ENCODE measurements at places on chromosomes 3 and 15.

- no peak for DNase-seq
These were observed 19.9 kb downstream of the TMEM212 start for GRCh38 chr3:171862993-171863521.

DNA sequence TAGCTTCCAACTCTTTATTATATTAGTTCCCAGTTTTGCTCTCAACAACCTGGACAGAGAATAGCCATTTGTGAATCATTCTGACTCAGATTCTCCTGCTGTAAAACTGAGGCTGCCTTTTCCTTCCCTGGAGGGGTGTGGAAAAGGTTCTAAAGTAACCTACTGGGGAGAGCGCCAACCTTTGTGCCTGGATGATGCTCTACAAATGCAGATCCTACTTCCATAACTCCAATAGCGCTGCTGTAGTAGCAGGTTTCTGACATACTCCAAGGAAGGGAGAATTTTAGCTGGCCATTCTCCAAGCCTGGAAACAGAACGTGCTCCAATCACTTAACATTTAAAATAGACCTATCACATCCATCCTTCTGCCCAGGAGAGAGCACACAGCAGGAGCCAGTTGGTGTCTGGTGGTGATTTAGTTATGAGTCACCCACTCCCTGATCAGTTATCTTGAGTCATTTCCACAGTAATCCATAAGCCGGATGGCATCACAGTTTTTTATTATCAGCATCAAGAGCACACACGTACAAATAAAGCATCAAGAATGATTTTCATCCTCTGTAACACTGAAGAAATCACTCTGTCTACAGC lies 38.3 kb downstream of the MYH15 start:
- DNase-seq = no peak

GRCh38 chr3:59127071-59127470 lies 77.2 kb upstream of the CFAP20DC start:
- DNase-seq = no peak

- DNase-seq = no peak
These were observed 41.7 kb upstream of the CAPN7 start for GRCh38 chr3:15164340-15164739.

GRCh38 chr3:74267588-74268184 lies 346.8 kb downstream of the CNTN3 start:
- DNase-seq = peak; percentile 15

DNA sequence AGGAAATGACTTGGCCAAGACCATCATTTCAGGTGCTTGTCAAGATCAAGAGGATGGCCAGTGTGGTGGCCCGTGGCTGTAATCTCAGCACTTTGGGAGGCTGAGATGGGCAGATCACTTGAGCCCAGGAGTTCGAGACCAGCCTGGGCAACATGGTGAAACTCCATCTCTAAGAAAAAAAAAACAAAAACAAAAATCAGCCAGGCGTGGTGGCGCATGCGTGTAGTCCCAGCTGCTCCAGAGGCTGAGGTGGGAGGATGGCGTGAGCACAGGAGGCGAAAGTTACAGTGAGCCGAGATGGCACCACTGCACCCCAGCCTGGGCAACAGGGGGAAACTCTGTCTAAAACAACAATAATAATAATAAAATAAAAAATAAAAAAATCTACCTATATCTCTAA lies 15.0 kb downstream of the CRABP1 start:
- DNase-seq = no peak

DNA sequence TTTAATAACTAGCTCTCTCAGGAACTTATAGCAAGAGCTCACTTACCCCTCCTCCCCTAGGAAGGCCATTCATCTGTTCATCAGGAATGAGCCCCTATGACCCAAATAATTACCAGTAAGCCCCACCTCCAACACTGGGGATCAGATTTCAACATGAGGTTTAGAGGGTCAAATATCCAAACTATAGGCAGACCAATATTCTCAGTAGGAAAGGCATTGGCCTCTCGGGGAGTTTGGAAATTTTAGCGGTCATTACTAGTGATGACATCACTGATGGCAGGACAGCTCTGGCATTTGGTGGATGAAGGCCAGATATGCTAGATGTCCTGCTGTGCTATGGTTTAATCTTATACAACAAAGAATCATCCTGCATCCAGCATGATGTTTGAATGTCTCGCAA lies 15.2 kb upstream of the CD47 start:
- no peak for DNase-seq

- peak; percentile 92 for DNase-seq
These were observed at the start of the genes LRRC49 and THAP10 for GRCh38 chr15:70892002-70892911. TSS of gene LRRC49 (plus strand) at chr15:70892826. CDS start at chr15:70892895, 69 bp downstream. TSS of gene THAP10 (minus strand) at chr15:70892433. CDS start at chr15:70892272, 161 bp downstream.

DNA sequence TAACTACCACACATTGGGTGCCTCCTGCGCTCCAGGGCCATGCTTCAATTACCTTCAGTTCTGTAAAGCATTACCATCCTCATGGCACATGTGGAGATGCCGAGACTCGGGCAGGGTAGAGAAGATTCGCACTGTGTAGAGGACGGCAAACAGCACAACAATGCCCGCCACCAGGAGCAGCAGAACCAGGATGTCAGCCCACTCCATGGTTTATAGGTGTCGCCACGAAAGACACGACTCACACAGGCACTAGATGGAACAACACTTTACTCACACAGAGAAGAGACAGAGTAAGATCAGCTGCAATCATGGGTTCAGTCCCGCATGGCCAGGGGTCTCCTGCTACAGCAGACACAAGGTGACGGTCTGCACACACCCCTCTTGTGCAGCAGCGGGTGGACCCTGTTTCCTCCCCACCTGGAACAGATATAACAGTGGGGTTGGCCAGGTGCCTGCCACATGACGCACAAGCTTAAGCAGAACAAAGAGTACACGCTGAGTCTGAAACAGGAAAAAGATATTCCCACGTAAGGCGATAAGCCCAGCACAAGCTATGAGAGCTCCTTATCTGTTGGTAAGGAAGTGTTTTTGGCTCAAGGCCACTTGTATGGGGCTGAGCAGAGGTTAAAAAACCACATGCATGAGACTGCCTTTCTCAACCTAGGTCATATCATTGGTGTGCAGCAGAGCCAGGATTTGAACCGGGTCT lies 2.5 kb upstream of the TBC1D21 start:
- DNase-seq = peak; percentile 80

GRCh38 chr15:43132830-43133429 lies 456 bp upstream of the TMEM62 start:
- DNase-seq = peak; percentile 19

DNA sequence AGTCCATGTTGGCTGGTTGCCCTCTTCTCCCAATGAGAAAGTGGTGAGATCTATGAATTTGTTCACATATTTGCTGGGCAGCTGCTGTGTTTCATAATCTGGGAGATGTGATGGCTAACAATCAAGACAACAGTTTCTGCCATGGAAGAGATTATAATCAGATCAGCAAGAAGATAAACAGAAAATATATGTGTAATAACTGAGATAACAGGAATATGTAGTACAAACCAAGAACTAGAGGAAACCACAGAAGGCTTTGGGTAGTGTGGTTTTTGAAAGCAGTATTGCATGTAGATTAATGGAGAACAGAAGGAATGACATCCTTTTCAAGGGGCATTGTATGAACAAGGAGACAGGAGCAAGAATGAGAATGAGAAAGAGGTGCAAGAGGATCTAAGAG lies 12.2 kb upstream of the CSTA start:
- no peak for DNase-seq

DNA sequence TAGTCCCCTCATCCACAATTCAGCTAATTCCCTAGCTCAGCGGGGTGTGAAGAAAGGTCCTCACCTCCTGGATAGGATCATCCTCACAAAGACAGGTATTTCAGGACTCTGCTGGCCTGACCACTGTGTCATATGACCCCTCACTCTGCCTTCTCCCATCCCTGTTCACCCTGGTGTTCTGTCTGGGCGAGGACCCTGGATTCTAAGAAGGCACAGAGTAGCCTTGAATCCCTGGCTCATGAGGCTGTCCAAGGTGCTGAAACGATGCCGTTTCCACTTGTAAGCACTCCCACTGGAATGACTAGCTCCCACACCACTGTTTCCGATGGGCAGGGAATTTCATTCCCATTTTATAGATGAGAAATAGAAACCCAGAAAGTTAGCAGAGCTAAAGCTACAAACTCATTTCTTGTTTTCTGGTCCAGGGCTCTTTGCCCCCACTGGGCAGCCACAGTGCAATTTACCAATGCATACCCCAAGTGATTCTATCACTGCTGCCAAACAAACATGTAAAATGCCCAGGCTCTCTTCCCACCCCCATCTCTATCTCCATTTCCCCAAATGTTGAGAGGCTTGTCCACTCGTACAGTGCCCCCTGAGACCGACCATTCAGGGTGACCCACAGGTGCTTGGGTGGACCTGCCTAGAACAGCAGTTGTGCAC lies 83.2 kb downstream of the RAB11A start:
- no peak for DNase-seq

DNA sequence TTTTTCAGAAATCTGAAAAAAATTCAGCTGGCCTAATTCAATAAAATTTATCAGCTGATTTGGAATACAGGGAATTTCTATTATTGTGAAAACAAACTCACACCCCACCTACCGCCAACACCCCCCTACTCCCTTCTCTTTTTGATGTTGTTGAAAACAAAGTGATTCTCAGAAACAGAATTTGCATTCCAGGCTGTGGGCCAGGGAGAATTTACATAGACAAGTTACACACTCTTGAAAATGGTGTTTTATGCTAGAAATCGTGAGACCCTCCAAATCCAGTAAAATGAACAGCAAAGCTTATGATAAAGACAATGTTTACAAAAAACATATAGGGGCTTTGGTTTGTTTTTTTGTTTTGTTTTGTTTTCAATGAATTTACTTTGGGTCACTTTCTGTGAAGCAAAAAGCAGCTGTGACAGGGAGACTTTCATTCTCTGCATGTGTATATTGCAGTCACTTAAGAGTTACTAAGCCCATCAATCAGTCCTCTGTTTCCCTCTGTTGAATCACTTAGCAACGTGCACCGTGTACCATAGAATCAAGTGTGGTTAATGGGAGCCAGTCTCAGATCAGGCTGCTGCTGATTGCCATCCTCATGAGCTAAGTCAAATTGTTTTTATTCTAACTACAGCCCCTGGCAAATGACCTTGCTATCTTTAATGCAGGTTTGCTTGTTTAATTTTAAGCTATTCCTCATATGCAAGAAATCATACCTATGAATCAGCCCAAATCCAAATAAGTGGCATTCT lies 159.8 kb downstream of the ALCAM start:
- no peak for DNase-seq

DNA sequence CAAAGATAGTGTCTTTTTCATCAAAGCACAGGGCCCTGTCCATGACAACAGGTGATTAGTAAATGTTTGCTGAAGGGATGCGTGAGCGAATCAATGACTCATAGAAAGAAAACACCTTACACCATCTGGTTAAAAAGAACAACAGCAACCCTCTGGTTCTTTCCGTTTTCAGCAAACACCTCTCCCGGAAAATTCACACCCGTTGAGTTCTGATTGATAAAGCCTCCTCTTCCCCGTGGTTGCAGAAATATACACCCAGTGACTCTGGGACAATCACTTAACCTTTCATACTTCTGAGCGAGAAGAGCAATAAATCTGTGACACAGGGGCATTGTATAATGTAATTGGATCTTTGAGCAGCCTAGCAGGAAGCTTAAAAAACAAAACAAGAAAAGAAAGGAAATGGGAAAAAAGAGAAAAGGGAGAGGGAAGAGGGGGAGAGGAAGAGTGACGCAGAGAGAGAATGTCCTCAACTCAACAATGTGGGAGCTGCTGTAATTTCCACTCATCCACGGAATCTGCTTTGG lies 37.6 kb downstream of the ADAMTS9 start:
- DNase-seq = no peak

- no peak for DNase-seq
These were observed 14.9 kb downstream of the IP6K1 start for GRCh38 chr3:49771340-49771938.

DNA sequence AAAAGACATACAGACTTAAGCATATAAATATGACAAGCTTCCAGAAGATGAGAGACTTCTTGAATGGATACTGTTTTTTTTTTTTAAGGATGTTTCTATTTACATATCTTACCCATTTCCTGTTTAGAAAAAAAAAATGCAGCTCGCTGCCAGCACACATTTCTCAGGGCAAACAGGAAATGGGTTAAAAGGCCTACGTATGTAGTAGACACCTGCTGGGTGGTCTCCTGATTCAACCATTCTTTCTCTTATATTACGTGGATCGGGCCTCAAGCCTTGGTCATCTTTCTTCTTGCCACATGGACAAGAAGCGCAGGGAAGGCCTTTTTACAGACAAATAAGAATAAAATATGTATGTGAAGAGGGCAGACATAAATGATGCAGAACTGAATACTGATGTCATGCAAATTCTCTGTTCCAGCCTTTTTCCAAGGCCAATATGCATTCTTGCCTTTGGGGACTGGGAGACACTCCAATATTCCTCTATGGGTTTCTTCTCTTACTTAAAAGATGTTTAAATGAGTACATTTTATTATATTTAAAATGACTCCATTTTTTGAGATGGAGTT lies 35.0 kb upstream of the TJP1 start:
- DNase-seq = no peak

DNA sequence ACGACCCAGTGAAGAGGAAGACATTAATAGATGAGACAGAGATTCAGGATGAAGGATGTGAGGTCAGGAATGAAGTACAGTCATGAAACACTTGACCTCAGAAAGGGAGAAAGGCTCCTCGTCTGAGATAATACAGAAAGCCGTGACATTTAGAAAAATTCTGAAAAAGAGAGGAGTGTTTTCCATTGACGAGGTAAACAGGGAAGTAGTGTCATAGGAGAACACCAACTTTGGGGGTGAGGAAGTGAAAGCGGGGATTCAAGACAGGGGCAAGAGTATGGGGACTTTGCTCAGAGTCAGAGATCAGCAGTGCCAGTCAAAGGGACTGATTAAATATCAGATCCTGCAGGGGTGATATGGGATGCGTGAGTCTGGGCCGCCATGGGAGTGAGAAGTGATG lies 160.9 kb downstream of the PLCL2 start:
- no peak for DNase-seq

DNA sequence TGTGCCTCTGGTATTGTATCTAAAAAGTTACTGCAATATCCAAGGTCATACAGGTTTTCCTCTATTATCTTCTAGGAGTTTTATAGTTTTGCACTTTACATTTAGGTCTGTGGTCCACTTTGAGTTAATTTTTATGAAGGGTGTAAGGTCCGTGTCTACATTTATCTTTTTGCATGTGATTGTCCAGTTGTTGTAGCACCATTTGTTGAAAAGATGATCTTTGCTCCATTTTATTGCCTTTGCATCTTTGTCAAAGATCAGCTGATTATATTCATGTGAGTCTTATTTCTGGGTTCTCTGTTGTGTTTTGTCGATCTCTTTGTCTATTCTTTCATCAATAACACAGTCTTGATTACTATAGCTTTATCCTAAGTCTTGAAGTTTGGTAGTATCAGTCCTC lies 6.7 kb downstream of the CHRNA7 start:
- DNase-seq = no peak

- no peak for DNase-seq
These were observed 15.3 kb downstream of the DNAJC13 start for GRCh38 chr3:132432639-132433038.

DNA sequence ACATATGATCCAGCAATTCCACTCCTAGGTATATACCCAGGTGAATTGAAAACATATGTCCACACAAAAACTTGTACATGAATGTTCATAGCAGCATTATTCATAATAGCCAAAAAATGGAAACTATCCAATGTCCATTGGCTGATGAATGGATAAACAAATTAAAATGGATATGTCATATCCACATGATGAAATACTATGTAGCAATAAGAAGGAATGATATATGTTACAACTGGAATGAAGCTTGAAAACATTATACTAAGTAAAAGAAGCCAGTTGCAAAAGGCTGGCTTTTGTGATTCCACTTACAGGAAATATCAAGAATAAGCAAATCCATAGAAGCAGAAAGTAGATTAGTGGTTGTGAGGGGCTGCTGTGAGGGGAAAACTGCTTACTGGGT lies 33.7 kb downstream of the BNC1 start:
- DNase-seq = no peak

GRCh38 chr15:37246065-37246464 lies 145.7 kb upstream of the MEIS2 start:
- DNase-seq = no peak

- no peak for DNase-seq
These were observed 70.0 kb downstream of the EXOG start for GRCh38 chr3:38566215-38566528.
